GM23338 (cell line): ENCODE measurements at places on chromosomes 6 and 20. TPM values are rescaled to one million over a fixed set of nuclear protein-coding genes. Genes with fewer than 3 reads are reported as not detected.

Gene ADGRG6
- 4.9 and 7.7 TPM in 2 replicates for total RNA-seq

Gene CD40
- total RNA-seq: 9.9 and 15.4 TPM in 2 replicates

- no peak for DNase-seq
Observed at GRCh38 chr6:161446949-161447348, 173.1 kb upstream of the AGPAT4 start.

Gene SNX9
- total RNA-seq: 21.2 and 23.3 TPM in 2 replicates

DNA sequence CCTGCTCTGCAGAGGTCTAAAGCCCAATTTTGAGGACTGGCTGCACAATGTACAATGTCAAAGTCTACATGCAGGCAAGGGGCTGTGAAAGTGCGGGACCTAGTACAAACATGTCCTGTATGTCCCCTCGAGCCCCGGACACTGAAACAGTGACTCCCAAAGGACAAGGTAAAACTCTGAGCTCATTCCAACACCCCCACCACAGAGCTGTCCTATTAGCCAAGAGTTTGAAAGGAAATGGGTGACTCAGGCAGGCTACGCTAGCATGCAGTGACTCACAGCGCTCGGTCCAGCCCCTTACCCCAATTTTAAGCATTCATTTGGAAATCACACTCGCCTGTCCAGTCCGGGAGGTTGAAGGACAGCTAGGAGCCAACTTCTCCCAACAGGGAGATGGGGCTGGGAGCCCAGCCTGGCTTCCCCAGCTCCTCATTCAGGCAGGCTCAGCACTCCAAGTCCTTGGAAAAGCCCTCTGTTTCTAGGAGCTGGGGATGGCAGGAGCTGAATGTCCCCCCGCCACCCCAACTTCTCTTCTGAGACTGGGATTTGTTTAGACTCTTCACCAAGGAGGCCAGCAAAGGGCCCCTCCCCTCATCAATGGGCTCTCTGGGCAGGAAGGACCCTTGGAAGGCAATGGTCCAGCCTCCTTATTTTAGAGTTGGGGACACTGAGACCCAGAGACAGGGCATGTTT is 3.9 kb downstream of the SDC4 start:
- no peak for DNase-seq
